Transverse colon (tissue), 4 donors: ENCODE measurements at places on chromosomes 13 and 19.

DNA sequence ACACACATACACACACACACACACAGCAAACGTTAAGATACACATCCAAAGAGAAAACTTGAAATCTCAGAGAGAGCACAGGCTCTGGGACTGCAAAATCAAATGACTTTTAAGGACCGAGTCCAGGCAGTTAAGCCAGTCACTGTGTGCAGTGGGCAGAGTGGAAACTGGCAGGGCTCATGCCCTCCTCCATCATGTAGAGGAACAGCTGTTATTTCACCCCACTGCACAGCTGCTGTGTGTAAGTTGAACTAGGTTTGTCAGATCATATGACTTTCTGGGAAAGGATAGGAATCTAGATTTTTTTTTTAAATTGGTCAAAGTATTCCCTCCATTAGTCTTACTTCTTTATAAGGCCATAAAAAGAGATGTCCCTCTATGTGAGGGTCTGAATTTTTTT is 1002.1 kb downstream of the UQCRFS1 start:
- DNase-seq, result no peak

- DNase-seq, result no peak
Observed at GRCh38 chr13:104757712-104758111, 1691.5 kb upstream of the SLC10A2 start.

GRCh38 chr13:51733374-51734298 is 70.3 kb downstream of the DHRS12 start:
- no peak for DNase-seq

- DNase-seq, result no peak
Observed at GRCh38 chr13:51840917-51841316, 4.1 kb downstream of the TMEM272 start.

GRCh38 chr19:2252797-2253105 is 3.5 kb downstream of the JSRP1 start:
- no peak for DNase-seq

- DNase-seq, result no peak
Observed at GRCh38 chr13:106407338-106407737, 128.1 kb downstream of the EFNB2 start.

GRCh38 chr13:43470610-43471009 is 316.2 kb downstream of the ENOX1 start:
- no peak for DNase-seq
